Hematopoietic multipotent progenitor cell treated with erythropoietin and hydrocortisone succinate and interleukin-3 and kit ligand, for 17 days (in vitro differentiated cells): ENCODE measurements at places on chromosomes 3 and 15.

DNA sequence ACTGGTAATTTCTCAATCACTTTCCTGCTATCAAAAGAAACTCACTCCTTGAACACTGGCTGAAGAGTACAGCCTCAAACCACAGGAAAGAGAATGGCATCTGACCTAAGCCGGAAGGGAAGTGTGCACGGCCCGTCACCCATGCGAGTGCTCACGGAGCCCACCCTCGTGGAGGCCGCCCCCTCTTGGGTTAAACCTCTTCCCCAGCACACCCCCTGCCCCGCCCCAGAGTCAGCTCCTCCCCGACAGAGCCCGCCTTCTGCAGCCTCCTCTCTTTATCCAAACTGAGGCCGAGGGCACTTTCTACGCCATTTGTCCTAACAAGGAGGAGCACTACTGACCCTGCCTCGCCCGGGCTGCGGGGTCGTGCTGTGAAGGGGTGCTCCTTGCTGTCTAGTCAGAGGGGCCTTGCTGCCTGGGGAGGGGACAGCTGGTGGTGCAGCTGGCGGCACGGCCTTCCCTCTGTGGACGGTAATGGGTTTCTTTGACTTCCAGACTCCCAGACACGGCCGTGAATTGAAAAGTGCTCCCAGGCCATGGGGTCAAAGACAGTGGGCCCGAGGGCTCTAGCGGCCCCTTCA, 137.7 kb downstream of the NSMCE3 start:
- DNase-seq, result no peak

DNA sequence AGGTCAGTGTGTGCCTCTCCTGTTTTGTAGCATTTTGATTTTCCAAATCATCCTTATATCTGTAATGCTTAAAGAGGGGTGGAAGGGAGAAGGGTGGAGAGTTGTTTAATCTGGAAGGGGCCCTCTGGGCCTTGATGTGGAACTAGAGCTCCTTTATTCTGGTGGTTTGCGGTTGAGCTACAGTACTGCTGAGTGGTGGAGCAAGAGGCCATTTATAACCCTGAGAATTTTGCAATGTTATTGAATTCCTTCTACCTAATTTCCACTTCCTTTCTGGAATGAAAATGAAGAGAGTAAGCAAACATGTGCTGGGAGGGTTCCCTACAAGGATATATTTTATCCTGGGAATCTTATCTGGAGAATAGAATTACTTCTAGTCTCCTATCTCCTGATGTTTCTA, 35.3 kb upstream of the TUBGCP5 start:
- no peak for DNase-seq

GRCh38 chr15:43977072-43977884, 150.5 kb downstream of the WDR76 start:
- DNase-seq, result no peak

DNA sequence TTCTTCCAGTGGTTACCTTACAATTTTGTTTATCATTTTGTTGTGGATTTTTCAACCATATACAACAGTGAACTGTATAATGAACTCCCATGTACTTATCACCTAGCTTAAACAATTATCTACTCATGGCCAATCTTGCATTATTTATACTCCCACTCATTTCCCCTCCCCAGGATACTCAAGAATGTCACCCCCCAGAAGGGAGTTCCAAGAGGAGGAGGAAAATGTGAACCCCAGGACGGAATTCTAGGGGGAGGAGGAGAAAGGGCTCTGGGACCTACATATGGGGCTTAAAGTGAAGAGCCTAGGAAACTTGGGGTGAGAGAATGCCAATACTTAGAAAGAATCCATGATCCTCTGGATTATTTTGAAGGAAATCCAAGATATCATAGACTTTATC, 59.3 kb downstream of the TSC22D2 start:
- DNase-seq, result no peak

- DNase-seq, result no peak
Observed at GRCh38 chr3:50551054-50551659, 16.4 kb downstream of the C3orf18 start.

GRCh38 chr15:51576286-51576850, 46.2 kb downstream of the DMXL2 start:
- DNase-seq, result no peak

- DNase-seq, result peak; percentile 78
Observed at GRCh38 chr3:20064796-20065564, 24.7 kb downstream of the KAT2B start.

GRCh38 chr15:85785887-85786780, 8.6 kb downstream of the KLHL25 start:
- no peak for DNase-seq

DNA sequence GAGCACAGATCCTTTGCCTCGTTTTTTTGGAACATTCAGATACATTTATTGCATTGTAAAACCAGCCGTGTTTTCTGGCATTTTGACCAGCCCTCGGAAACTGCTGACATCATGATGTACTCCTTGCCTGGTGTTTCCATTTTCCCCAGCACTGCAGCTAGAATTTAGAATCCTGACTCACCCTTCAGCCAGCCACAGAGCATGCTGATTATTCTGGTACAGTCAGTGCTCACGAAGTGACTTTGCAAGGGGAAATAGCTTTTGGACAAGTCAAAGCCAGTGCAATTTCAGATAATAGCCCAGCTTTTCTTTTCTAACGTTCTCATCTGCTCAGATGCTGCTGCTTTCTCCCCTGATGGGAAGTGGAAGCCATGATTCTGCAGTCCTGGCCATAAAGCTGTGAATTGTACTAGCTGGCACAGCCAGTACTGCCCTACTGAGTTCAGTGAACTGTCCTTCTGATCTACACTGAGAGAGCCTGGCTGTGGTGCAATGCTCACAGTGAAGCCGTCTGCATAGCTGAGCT, 12.1 kb upstream of the CNBP start:
- no peak for DNase-seq

DNA sequence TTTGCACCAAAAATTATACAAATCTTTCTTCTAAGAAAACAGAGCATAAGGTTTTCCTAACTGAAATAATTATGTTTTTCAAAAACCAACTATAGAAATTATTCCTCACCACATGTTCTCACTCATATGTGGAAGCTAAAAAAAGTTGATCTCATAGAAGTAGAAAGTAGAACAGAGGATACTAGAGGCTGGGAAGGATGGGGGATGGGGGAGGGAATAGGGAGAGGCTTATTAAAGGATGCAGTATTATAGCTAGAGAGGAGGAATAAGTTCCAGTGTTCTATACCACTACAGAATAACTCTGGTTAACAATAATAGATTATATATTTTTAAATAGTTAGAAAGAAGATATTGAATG, 12.7 kb upstream of the TMEM212 start:
- no peak for DNase-seq

DNA sequence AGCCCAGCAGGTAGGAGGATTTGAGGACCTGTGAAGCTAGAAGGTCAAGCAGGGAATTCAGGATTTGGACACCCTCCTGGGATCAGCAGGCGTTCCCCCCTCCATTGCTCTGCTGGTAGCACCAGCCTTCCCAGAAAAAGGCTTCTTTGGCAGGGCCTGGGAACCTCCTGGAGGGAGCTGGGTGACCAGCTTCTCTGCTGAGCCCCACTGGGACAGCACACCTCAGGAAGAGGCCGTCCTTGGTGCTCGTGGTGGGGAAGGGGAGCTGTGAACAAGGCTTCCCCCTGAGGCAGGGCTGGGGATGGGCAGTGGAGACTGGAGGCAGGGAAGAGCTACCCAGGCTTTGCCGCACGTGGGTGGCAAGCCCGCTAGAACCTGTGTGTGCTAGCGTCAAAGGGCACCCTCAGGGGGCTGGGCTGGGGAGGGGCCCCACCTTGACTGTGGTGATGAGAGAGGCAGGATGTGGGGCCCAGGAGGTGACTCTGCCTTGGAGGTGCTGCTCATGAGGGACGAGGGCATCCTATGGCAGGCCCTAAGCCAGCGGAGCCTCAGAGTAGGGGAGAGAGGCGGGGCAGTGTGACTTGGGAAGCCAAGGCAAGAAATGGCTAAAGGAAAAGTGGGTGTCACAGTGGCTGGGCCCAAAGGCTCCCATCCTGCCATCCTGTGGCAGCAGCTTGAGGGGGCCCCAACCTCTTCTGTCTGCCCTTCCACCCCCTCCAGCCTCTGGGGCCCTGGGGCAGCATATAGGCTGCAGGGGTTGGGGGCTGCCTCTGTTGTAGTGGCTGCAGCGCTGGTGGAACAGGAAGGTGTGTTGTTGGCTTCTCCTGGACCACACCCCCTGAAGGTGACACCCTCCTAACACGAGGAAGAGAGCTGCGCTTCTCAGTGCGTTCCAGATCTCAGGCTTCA, 20.7 kb downstream of the KLF13 start:
- no peak for DNase-seq
